OCI-M1 (cell line): ENCODE measurements at places on chromosomes 12 and 14.

DNA sequence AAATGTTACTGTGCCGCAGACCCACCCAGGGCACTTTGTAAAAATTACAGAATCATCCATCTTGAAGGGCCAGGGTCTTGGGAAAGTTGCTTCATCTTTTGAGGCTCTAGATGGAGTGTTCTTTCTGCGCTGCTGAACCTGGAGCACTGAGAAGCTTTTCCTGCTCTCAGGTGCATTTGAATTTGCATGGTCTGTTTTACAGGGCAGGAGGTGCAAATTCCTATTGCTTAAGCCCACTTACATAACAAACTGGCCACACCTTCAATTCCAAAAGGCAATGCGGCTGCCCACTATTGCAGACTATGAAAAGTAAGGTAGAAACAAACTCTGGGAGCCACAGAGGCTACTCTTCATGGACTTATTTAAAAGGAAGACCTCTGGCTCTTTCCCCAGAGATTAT lies 254.8 kb downstream of the CACNA1C start:
- DNase-seq = no peak

DNA sequence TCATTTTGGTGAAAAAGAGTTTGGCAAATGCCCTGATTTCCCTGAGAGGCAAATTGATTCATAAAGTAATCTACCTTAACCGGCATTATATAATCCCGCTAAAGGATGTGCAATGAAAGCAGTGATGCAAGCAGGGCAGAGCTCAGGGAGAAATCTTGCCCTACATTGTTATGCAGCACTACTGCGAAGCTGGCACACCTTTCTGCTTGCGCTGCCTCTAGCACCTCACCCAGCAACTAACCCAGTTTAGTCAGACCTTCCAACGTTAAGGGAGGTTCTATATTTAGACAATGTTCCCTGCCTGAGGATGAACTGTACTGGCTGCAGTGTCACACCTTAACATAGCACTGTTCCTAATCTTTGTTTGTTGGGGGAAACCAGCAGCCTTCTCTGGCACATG lies 60.8 kb upstream of the CCDC196 start:
- DNase-seq = no peak

DNA sequence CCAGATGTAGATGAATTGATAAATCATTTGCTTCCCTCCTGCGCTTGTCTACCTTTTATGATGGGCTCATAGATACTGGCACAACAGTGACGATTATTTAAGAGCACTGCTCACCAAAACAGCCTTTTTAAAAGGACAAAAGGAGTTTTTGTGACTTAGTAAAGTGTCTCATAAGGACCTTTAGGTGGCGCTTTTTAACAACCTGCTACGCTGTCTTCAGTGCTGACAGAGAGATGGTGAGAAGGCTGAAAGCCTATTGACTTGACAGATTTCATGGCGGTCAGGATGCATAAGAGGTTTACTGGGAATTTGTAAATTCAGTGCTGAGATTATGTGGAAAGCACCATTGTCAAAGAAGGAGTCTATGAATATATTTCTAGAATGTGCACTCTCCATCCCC lies 87.6 kb downstream of the SLC15A5 start:
- DNase-seq = peak; percentile 50

- DNase-seq = no peak
Measured at GRCh38 chr12:121227294-121227693, 17.4 kb downstream of the P2RX4 start.

GRCh38 chr12:20599757-20600156 lies 95.4 kb upstream of the SLCO1C1 start:
- no peak for DNase-seq

GRCh38 chr14:101507836-101508150 lies 53.5 kb upstream of the DIO3 start:
- DNase-seq = no peak

GRCh38 chr14:88516861-88517357 lies 37.9 kb downstream of the PTPN21 start:
- DNase-seq = no peak

DNA sequence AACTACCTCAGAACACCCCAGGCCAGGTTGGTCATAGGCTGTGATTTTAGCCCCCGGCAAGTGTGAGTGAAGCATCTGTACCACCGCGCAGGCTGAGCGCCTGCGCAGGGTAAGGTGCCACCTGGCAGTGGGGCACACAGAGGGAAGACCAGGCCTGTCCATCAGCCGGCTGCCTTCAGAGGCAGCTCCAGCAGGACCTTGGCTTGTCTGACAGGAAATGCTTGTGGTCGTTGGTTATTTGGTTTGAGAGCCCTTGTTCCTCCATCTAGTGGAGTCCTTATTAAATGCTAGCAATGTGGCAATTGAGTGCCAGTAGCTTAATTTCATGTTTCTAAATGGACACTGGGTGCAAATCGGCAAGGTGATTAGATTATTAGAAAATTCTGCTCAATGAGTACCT lies 27.5 kb downstream of the SLC25A29 start:
- DNase-seq = no peak

GRCh38 chr12:22625762-22626294 lies 857 bp downstream of the ETNK1 start:
- DNase-seq = peak; percentile 78

- no peak for DNase-seq
Measured at GRCh38 chr12:18424857-18425256, 163.5 kb downstream of the PIK3C2G start.

DNA sequence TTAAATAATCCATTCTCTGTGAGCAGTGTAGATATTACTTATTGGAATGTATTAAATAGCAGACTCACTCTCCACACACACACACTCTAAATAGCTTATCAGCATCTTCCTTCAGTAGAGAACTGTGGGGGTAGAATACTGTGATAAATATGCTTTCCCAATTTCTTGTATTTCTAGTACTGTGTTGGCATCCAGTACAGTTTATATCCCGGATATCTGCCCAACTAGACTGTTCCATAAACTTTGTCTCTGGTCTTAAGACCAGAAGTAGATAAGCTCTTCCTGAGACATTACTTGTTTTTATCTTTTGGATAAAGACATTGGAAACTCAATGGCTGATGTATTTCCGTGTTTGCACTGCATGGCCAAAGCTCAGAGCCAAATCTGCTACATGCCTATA lies 136.2 kb upstream of the PDZRN4 start:
- peak; percentile 41 for DNase-seq

GRCh38 chr12:125387206-125387605 lies 322.0 kb downstream of the AACS start:
- no peak for DNase-seq

GRCh38 chr12:50734409-50735263 lies 29.3 kb upstream of the ATF1 start:
- peak; percentile 60 for DNase-seq

DNA sequence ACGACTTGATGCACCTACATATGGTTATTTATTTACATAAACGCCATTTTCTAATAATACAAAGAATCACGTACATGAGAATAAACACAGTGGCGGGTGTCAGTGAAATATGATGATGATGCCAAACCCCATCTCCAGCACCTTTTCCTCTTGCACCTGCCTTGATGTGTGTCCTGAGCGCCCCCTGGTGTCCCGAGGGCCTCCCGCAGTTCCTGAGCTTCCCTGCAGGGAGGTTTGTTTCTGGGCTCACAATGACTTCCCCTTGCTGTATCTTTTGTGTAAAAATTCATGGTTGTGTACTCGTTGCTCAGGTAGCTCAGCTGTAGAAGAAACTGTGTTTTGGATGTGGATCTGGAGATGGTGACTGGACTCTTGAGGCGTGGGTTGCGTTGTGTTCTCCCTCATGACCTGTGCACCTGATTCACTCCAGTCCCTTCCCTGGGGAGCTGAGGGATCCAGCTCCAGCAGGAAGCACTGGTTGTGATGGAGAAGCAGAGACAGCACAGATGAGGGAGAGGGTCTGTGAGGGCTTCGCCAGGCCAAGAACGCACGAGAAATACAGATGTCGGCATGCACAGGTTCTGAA lies 1037.8 kb downstream of the TMEM121 start:
- peak; percentile 51 for DNase-seq
